Retinal pigment epithelial cell (primary cell): ENCODE measurements at places on chromosomes 12 and 14.
A peak's percentile ranks its signal among the peaks of the same experiment; 100 is the strongest.

DNA sequence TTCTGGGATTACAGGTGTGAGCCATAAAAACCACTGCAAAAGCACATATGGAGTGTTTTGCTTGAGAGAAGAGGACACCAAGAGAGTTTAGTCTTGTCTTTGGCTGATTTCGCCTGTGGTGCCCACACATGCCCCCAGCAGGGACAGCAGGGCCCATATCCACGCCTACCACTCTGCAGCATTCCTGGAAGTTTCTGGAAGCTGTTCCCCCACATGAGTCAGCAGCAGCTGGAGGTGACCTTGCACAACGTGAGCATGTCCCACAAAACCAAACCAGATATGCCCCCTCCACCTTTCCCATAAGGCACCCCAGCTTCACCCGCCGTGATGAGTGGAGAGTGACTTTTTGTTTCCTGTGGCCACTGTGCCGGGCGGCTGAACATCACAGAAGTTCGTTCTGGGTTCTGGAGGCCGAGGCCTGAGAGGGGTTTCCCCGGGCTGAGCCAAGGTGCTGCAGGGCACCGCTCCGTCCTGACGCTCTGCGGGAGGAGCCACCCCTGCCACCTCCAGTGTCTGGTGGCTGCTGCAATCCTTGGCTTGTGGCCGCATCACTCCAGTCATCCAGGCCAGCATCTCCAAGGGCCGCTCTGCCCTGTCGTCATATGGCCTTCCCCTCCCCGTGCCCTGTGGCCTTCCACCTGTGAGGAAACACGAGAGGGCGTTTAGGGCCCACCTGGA lies 4.7 kb downstream of the ASPG start:
- DNase-seq: no peak

DNA sequence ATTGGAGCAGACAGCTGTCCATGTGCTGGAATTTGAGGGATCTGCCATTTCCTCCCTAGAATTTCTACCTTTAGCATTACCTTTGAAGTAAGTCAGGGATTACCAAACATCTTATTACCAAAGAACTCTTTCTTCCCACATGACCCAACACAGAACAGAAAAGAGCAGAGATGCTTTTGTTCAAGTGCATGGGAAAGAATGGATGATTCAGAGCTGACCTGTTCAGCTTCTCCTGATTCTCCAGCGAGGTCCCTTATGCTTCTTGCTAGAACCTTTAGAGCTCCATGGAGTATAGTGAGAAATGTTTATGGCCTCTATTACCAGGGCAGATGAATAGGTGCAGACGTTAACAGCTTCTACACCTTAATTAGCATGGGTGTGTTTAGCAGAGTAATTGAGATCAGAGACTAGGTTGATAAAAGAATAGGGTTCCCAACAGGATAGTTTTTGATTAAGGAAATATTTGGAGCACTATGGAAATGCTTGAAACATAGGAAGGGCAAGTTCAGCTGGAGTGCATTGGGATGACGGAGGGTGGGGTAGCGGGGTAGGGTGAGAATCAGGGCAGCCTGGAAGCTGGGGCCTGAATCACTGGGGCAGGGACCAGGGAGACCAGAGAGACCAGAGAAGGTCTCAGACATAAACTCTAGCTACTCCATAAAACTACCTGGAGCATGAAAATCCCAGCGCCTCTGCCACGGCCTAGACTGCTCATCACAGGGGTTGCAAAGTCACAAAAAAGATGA lies 223.7 kb downstream of the CACNA1C start:
- DNase-seq: no peak

DNA sequence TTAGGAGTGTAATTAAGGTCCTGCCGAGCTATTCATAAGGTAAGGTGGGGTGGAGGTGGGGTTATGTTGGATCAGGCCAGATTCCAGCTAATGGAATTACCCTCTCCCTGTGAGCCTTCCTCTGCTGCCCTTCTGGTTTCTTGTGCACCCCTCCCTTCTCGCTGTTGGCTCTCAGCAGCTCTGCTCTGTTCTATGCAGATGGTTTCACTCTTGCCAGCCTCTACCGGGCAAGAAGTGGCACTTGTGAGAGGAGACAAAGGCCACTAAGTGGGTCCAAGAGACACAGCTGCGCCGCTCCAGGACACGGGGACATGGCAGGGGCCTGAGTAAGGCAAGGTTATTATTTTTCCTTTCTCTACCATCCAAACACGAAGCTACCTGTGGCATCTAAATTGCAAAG lies 334.4 kb downstream of the EMP1 start:
- no peak for DNase-seq

- DNase-seq: no peak
Observed at GRCh38 chr12:32302218-32303173, 96.9 kb upstream of the FGD4 start.

DNA sequence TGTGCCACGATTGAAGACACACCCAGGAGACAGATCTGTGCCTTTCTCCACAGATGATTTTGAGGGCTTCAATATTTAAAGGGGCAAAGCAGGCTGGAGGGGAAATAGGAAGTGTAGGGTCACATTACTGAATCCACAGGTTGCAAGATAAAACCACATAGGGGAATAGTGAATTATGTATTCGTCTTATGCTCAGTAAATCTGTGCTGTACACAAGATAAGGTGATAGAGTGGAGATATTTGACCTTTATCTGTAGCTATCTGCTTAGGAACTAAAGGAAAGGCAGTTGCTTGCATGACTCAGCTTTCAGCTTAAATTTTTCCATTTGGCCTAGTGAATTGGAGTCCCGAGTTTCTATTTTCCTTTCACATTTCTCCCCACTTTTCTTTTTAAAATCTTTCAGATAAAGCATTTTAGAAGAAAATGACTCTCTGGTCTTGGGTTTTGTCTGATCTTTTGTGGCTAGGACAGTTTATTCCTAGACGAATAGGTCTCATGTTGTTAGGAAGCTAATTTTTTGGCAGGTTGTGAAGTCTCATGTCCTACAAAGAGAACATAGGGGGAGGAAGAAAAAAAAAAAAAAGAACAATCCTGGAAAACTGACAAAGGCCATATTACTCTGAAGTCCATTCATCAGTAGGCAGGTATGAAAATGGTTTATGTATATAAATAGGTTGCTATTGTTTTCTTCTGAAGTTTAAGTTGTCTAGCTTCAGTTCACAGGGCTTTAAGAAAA lies 55.4 kb downstream of the FBXO33 start:
- no peak for DNase-seq

GRCh38 chr14:102754370-102755262 lies 22.6 kb upstream of the TRAF3 start:
- DNase-seq: no peak

GRCh38 chr12:106280106-106280505 lies 22.4 kb upstream of the TCP11L2 start:
- no peak for DNase-seq

DNA sequence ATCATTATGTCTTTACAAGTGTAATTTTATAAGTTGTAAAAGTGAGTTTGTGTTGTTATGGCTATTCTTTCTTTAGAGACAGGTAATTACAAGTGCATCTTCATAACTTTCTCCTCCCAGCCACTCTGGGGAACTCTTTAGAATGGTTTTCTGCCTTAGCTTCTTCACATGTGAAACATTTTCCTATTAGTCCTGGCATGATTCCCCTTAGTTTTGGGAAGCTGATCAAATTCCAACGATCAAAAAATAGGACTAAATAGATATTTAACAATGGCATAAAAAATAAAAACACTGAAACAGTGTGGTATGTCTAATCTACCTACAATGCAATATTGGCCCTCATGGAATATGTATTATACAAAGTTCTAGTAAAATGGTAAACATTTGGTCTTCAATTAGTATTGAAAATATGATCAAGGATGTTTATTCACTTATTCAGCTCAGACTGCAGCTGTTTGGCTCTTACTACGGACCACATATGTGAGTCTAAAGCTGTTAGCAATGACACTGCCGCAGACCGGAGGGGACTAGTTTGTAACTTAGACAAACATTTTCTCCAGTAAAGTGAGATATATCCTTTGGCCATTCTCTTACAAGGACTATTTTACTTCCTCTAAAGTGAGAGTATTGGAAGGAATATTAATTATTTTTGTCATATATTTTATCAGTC lies 890.8 kb upstream of the USP15 start:
- no peak for DNase-seq

DNA sequence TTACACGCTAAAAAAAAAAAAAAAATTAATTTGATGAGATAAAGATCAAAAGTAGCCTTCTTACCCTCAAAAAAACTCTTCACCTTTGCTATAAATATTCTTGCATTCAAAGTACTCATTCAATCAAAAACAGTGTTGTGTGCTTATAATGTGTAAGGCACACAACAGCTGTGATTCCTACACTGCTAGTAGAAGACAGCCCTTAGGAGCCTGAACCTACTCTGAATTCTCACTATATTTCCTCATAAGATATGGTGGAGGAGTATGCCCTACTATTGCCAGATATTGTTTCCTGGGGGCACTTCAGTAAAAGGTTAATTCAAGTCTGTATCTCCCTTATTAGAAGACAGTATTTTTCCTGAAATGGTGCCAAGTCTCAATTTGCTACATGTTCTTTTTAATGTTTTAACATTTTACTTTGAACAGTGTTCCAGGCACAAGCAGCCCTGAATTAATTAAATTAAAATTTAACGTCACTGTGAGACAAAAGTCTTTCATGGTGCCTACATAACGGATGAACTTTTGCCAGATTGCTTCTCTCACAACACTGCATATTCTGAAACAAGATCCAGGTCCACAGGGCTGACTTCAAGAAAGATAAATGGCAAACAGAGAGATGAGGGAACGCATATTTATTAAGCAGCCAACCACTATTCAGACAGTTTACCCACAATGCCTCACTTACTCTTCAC lies 19.3 kb downstream of the PPP2R5E start:
- no peak for DNase-seq

DNA sequence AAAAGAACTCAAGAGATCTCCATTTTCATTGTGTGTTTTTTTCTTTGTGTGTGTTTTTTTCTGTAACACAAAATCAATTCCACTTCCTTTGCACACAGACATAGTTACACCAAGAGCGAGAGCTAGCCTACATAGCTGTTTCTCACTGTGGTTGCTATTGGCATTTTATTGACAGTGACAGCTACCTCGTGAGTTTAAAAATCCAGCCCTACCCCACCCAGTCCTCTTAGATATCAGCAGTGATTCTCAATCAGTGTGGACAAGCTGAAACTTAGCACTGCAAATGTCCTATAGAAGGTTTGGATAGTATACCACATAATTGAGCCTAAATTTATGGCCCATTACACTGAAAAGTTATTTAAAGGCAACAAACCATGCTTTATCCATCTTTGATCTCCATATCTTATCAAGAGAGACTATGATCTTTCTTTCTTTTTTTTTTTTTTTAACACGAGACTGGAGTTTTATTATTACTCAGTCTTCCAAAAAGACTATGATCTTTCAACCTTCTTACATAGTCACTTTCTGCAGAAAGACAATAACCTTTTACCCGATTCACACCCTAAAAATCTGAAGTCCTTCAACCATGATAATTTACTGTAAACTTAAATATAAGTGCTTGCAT lies 46.8 kb downstream of the ATP2B1 start:
- no peak for DNase-seq

- DNase-seq: no peak
Observed at GRCh38 chr14:55416866-55417265, 5.2 kb upstream of the ATG14 start.

- no peak for DNase-seq
Observed at GRCh38 chr12:128661226-128661569, 162.6 kb downstream of the SLC15A4 start.

DNA sequence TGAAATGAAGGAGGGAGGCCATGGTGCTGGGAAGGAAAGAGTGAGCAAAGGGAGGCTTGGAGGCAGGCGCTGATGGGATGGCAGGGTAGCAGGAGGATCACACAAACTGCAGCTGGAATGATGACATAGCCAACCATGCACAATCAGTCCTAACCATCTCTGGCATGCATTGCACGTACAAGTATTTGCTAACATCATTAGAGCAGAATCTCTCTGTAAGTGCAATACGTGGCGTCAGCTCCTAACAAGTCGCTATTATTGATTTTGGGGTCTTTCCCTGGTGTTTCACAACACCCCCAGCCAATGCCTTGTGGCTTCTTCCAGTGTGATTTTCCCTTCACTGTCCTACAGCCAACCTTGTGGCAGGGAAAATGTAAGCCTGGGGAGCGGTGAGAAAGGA lies 18.5 kb downstream of the BDKRB1 start:
- DNase-seq: no peak

GRCh38 chr12:80472911-80473500 lies 29.0 kb downstream of the PTPRQ start:
- DNase-seq: peak; percentile 49

GRCh38 chr12:92546259-92546634 lies 156.5 kb upstream of the PLEKHG7 start:
- no peak for DNase-seq

GRCh38 chr14:21923820-21924219 lies 250.2 kb upstream of the OR4E1 start:
- DNase-seq: no peak

- DNase-seq: no peak
Observed at GRCh38 chr14:20329355-20329754, 3.7 kb downstream of the CCNB1IP1 start.

- no peak for DNase-seq
Observed at GRCh38 chr12:66786531-66787308, 107.8 kb upstream of the GRIP1 start.

DNA sequence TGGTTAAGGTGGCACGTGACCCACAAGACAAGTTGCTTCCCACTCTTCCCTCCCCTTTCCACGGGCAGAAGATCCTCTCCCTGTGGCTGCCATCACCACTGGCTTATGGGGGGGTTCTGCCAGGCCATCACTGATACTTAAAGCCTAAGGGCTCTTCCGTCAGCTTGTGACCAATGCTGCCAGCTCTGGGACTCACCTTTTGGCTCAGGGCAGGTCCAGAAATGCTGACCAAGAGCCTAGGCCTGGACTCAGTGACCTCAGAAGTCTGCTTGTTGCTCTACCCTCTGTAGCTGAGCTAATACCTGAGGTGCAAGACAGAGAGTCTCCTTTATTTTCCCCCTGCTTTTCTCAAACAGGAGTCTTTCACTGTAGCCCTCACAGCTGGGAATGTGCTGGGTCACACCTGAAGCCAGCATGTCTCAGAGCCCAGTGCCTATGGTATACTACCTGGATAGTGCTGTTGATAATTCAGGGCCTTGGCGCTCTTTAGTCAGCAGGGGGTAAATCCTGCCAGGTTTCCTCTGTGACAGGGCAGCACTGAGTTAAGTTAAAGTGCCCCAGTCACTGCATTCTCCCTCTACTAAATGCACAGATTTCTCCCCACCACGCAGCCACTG lies 19.7 kb downstream of the FGD4 start:
- DNase-seq: no peak

GRCh38 chr12:55072083-55072482 lies 52.3 kb downstream of the NEUROD4 start:
- no peak for DNase-seq

GRCh38 chr12:2083561-2083960 lies 30.8 kb downstream of the CACNA1C start:
- no peak for DNase-seq

- DNase-seq: no peak
Observed at GRCh38 chr14:24721775-24722174, 87.8 kb upstream of the GZMB start.
